ENCODE measurements at places on chromosomes 5 and 9. TPM values are rescaled to one million over a fixed set of nuclear protein-coding genes. Genes with fewer than 3 reads are reported as not detected.

DNA sequence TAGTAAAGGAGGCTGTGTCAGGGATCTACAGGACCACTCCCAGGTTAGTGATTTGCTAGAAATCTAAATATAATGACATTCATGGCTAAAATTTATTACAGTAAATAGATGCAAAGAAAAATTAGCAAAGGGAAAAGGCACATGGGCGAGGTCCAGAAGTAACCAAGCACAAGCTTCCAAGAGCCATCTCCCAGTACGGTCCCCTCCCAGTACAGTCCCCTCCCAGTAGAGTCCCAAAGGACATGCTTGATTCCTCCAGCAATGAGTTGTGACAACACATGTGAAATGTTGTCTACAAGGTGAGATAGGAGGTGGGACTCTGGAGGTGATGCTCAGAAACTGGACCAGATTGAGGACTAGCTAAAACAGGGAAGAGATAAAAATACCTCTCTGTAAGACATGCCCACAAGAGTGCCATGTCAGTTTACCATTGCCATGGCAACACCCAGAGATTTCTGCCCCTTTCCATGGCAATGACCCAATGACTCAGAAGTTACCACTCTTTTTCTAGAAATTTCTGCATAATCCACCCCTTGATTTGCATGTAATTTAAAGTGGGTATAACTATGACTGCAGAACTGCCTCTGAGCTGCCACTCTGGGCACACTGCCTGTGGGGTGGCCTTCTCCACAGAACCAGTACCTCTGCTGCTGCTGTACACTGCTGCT lies 27.9 kb upstream of the CEMIP2 start:
- DNase-seq, result no peak

DNA sequence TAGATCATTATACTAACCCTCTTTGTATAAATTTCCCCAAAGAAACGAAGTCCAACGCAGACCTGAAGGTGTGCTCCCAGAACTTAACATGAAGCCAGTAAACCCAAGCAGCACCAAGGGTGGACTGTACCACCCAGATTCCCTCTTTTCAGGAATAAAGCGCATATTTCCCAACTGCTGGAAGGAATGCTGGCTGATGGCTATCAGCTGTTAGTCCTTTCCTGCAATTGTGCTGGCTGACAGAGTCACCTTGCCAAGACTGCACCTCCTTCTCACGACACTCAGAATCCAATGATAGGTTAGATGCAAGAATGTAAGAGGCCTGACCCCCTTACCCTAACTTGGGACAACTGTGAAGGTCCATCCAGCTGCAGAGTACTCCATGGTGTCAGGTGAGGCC lies 93.9 kb downstream of the MAPKAP1 start:
- no peak for DNase-seq

DNA sequence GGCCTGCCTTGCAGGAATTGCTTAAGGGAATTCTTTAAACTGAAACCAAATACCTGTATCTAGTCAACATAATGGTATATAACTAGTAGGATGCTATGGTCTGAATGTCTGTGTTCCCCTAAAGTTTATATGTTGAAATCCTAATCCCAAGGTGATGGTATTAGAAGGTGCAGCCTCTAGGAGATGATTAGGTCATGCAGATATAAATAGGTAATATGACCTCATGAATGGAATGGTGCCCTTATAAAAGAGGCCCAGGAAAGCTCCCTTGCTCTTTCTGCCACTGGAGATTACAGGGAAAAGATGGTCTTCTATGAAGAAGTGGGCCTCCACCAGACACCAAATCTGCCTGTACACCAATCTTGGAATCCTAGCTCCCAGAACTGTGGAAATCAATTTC lies 7.4 kb upstream of the KIAA1958 start:
- DNase-seq, result no peak

SHB gene
- total RNA-seq, result 1.1 TPM

GRCh38 chr9:126965077-126965476 lies 50.5 kb downstream of the RALGPS1 start:
- no peak for DNase-seq

SLC25A2 gene
- 0.56 TPM for total RNA-seq

IFNA13 gene
- not detected for total RNA-seq

- no peak for DNase-seq
Observed at GRCh38 chr9:134226221-134226930, 62.0 kb upstream of the RNU6ATAC start.

DNA sequence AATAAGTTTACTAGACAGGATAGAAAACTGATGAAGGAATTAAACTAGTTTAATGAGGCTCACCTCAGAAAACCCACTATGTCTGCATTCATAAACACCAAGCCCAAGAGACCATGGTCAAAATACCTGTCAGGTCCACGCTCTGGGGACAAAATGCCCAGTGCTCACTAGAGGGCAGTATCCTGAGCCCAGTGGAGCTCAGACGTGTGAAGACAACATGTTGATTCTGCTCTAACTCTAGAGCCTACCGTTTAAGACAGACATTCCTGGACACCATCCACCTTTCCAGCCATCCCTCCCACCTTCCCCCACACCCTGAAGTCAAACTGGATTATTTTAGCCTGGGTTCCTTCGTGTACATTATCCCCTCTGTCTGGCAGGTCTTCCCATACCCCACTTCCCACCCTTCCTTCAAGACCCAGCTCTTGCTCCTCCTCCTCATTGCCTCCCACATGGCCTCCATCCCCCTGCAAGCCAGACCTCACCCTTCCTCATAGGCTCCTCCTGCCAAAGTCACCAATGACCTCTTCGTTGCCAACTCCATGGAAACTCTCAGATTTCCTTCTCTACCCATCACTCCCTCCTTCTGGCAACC lies 142.3 kb upstream of the FSTL4 start:
- peak; percentile 49 for DNase-seq

SV2C gene
- 0.26 TPM for total RNA-seq

DNA sequence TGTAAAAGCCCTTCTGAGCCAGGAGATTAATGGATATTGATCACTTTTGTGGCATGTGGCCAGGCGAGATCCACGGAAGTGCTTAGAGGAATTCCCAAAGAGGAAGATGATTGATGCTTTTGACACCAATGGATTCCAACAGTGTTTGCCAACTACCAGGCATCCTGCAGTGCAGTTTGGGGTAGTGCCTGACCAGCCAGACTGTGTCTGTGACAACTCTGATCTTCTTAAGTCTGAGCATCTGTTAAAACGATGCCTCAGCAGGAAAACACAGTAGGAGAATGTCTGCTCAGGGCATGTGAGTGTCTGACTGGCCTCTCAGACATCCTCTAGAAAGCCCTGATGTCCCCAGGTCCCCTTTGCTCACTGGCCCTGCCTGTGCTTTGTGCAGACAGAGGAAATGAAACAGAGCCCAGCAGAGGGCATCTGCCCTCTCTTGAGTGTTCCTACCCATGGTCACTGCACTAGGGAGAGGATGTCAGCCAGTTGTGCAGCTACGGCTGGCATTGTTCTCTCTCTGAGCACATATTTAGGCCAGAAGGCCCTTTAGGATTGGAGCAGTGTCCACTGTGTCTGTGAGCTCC lies 57.0 kb downstream of the TRPC7 start:
- DNase-seq, result no peak

DNA sequence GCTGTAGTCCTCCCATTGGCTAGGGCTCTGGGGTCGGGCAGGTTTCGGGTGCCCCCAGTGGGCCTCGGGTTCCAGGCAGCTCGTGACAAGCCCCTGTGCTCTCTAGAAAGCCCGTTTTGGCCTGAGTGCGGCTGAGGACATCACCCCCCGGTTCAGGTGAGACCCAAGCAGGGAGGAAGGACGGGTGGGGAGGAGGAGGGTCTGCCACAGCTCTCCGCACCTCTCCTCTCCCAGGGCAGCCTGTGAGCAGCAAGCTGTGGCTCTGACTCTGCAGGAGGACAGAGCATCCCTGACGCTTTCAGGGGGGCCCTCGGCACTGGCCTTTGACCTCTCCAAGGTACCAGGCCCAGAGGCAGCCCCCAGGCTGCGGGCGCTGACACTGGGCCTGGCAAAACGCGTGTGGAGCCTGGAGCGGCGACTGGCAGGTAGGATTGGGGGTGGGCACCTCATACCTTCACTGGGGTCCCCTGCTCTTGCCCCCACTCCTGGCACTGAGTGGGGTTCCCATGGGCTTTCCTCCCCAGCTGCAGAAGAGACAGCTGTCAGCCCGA lies 672 bp downstream of the PAXX start:
- DNase-seq, result no peak

DNA sequence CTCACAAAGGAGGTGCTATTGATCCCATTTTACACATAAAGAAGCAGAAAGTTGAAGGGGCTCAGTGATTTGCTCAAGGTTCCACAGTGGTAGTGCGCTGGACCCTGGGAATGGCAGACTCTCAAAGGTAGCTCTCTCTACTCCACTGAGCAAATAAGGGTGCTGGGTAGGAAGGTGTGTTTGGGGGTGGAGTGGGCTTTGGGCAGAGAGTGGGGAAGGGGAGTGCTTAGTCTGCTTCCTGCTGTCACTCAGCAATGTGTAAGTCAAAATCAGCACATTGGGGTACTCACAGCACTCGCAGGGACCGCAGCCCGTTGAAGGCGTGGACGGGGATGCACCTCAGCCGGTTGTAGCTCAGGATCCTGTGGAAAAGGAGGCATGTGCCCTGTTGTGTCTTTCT lies 142.8 kb upstream of the PANK3 start:
- DNase-seq, result no peak

GRCh38 chr5:154088801-154089200 lies 50.0 kb downstream of the MFAP3 start:
- no peak for DNase-seq
